ENCODE measurements at places on chromosomes 5 and 9. TPM values are rescaled to one million over a fixed set of nuclear protein-coding genes. Genes with fewer than 3 reads are reported as not detected.

FGF1 gene
- polyA plus RNA-seq = 8.5 TPM

TMC1 gene
- not detected for polyA plus RNA-seq

GRCh38 chr5:176320577-176320976, 41.0 kb downstream of the KIAA1191 start:
- DNase-seq = no peak

- DNase-seq = peak; percentile 66
These were observed 153.0 kb downstream of the HMHB1 start for GRCh38 chr5:143964919-143965318.

WDR31 gene
- 0.19 TPM for polyA plus RNA-seq

TRAF1 gene
- 3.7 TPM for polyA plus RNA-seq

DNA sequence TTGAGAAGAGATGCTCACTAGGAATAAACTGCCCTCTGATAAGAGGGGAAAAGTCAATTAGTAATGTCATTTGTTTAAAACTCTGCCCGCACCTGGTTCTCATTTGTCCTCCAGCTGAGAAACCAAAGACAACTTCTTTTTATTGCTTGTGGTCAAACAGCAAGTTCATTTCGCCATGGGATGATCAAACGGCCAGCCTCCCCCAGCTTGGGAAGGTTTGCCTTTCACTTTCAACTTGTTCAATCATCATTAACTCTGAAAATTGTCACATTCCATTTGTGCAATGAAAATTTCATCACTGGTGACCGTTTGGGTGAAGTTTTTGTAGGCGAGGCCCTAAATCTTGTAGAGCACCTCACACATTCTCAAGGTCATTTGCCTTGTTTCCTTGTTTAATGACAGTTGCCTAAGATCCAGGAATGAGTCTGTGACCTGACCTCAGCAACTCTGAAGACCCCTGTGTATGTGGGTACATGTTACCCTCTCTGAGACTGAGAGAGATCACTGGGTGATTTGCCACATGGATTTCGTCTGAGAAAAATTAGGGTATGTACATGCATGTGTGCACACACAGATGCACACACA, 117.7 kb downstream of the MARCHF3 start:
- DNase-seq = peak; percentile 6

DNA sequence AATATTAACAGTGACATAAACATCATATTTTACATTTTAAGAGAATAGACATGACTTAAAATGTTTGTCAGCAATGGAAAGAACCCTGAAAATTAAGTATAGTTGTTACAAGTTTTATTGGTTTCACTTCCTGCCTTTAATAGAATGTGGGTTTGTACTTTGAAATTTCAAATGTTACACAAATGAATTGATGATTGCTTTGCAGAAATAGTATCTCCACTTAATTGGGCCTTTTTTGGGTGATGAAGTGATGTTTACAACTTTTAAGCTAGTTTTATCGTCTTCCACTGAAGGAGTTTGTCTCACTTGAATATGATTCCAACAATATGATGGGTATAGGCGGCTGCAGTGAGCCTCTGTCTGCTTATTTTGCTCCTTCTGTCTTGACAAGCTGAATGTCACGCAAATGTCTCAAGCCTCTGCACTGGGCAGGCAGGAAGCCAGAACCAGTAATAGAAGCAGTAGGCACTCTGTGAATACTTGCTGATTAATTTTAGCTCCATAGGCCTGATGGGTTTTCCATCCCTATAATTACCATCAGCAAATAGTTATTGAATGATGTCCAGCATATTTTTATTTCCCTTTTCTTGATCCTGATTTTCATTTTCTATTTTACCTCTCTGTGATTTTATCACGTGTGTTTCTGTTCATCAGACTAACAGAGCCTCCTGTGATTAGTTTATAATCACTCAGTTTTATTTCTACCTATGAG, 10.6 kb upstream of the NR3C1 start:
- DNase-seq = no peak

DNA sequence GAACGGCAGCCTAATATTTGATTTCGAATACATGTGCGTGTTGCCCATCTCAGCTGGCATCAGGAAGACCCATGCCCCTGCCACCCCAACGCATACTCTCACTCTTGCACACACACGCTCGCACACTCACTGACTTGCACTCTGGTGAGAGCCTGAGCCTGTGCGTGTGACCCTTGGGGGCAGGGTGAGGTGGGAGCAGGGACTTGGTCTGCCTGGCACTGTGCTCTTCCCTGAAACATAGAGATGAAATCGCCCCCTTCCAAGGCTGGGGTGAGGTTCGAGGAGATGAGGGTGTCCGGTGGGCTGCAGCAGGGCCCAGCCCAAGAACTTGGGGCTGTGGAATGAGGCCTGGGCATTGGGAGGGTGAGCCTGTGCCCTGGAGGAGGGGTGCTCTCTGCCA, 1.2 kb downstream of the LCN9 start:
- no peak for DNase-seq

GRCh38 chr5:179585941-179586401, 35.6 kb downstream of the RUFY1 start:
- no peak for DNase-seq

DNA sequence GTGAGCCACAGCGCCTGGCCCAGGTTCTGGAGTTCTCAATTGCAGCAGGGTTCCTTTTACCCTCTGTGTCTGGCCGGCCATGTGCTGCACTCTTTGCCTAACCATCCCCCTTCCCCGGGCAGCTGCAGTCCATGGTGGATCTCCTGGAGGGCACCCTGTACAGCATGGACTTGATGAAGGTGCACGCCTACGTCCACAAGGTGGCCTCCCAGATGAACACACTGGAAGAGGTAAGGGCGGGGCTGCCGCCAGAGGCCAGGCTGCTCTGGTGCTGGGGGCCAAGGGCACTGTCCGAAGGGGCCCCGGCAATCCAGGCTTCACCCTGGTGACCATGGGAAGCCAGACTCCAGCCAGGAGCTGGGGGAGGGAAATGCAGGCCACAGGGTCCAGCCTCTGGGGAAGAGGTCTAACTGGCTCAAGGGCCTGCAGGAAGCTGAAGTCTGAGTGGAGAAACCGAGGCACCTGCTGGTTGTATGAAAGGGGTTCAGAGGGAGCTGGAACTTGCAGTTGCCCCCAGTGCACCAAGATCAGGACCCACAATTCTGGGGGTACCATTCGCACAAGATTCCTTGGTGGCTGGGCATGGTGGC, 18.1 kb downstream of the OLFML2A start:
- no peak for DNase-seq

DNA sequence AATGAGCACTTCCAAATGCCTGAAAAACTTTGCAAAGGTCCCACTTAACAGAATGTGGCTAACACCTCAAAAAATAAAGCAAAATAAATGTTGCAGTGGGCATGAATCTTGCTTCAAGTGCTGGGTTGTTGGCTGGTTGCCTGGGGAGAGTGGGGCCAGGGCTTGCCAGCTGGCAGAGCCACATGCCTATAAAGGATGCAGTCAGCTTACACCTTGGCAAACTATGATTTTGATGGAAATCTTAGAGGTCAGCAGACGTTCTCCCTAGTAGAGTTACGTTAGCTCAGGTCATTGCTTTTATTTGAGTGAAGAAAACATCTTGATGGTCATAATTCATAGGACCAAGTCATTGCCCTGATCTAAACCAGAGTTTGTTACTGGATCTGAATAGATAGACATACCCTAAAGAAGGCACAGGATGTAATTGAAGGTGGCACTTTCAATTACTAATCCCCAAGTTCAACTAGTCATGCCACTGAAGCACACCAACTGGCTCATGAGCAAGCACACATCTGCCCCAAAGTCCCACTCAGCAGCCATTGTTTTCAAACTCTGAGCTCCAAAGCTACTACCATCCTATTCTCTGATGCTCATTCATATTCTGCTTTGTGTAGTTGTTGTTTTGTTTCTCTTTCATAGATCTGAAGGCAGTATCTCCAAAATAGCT, 51.2 kb upstream of the ZSWIM6 start:
- DNase-seq = no peak

CENPH gene
- polyA plus RNA-seq = 7.8 TPM

DNA sequence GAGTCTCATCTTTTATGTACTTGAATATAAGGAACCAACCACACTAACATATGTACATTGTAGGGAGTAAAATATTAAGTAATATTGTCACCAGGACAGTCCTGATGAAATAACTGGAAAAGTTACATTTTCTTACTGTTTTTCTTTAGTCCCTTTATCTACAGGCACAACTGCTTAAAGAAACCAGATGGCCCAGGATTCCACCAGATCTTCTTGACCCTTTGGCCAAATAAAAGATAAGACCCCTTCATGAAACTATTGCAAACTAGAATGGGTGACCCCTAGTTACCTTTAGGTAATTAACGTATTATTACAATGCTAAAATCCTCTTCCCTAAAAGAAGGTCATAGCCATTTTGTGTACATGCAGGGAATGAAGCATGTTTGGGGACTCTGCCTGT, 106.3 kb upstream of the FTMT start:
- no peak for DNase-seq

DNA sequence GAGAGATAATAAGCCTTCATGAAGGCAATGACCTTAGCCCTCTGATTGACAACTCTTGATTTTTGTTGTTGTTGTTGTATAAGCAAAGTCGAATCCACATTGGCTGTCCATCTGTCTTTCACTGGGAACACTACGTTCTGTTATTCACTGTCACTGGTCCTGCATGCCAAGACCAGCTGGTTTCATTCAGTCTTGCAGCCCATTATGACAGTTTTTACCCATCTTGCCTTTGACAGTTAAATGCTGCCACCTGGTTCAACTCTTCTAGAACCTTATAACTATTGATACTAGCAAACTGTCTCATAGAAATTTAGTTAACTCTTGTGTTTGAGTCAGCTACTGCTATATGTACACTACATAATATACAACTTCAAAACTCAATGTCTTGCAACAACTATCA, 382.3 kb upstream of the CDH10 start:
- DNase-seq = no peak

DNA sequence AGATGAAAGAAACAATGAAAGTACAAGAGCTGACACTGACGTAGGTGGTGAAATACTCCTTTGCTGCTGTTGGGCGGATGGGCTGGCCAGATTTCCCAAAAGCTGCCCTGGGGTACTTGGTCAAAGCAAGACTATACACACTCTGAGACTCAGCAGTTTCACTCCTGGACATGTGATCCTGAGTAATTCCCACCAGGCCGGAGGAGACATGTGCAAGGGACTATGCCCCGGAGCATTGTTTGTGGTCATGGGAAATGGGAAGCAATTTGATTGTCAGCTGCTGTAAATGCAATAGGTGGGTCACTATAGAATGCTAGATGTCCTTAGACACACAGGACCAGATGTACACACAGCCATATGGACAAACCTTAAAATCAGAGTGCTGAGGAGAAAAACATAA, 116.1 kb downstream of the DCP2 start:
- no peak for DNase-seq

COL15A1 gene
- 3.1 TPM for polyA plus RNA-seq

- no peak for DNase-seq
These were observed 10.8 kb upstream of the KIF27 start for GRCh38 chr9:83932011-83932410.

C9orf50 gene
- polyA plus RNA-seq = 0.20 TPM

GRCh38 chr9:134560206-134560605, 81.4 kb upstream of the COL5A1 start:
- no peak for DNase-seq

IL17B gene
- 0.86 TPM for polyA plus RNA-seq

DNA sequence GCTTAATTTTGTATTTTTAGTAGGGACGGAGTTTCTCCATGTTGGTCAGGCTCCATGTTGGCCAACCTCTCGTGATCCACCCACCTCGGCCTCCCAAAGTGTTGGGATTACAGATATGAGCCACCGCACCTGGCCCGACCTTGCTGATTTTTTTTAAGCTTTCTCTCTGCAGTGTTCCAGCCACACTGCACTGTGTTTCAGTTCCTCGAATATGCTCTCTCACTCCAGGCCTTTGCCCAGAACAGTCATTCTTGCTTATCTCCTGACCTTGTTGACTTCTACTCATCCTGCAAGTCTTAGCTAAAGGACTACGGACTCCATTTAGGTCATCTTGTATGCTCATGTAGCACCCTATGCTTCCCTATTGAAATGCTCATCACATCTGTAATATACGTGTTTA, 3.3 kb downstream of the SNAPC3 start:
- DNase-seq = no peak

SAPCD2 gene
- 6.4 TPM for polyA plus RNA-seq

GRCh38 chr5:180463216-180463900, 30.8 kb upstream of the CNOT6 start:
- DNase-seq = no peak

DNA sequence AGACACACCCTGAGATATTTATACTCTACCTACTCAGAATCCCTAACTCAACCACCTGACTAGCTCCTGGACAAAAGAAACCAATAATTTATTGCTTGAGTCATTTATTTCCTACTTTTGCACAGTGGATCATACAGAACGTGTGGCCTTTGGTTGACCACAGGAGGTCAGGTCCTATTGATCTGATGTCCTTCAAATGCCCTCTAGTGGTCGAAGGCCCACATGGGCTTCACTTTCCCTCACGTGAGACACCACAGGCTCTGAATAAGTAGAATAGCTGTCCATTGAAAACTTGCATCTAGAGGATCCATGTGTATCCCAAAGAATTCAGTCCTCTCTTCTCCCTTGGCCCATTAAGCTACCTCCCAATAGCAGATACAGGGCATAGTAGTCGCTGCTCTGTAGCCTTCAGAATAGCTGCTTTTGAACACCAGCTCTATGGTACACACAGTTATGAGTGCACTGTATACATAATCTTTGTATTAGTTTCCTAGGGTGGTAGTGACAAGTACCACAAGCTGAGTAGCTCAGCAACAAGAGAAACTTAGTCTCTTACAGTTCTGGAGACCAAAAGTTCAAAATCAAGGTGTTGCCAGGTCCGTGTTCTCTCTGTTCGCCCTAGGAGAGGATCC, 177.6 kb upstream of the SMARCA2 start:
- DNase-seq = peak; percentile 1

AQP3 gene
- 12.2 TPM for polyA plus RNA-seq
